GM04503 (cell line): ENCODE measurements at places on chromosomes 3 and 15.

DNA sequence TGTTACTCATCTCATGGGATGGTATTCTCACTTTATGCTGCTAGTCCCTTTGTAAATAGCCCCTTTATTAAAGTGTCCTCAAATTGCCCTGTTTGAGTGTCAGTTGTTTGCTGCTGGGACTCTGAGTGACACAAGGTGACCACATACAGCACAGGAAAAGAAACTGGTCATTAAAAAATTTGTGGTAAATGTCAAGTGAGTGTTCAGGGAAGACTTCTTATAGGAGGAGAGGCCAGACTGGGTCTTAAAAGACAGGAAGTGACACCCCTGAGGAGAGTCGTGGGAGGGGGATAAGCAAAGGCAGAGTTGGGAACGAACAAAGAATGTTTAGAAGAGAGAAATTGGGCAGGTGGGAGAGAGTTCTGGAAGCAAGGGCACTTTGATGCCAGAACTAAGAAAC lies 35.2 kb downstream of the CCR3 start:
- DNase-seq, result no peak

DNA sequence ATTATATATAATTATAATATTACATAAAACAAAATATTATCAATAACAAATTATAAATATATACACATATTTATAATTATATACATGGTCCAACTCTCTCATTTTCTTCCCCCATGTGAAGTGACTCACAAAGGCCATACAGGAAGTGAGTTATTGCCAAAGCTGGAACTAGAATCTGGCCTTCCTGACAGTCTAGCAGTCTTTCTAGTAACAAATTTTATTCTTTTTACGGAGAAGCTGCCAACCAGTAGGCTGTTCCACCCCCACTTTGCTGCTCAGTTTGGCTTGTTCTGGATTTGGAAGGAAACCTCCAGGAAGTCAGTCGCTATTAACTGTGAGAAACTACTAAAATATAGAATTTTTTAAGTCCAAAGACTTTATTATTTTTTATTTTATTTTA lies 79.6 kb downstream of the DHX36 start:
- DNase-seq, result no peak

DNA sequence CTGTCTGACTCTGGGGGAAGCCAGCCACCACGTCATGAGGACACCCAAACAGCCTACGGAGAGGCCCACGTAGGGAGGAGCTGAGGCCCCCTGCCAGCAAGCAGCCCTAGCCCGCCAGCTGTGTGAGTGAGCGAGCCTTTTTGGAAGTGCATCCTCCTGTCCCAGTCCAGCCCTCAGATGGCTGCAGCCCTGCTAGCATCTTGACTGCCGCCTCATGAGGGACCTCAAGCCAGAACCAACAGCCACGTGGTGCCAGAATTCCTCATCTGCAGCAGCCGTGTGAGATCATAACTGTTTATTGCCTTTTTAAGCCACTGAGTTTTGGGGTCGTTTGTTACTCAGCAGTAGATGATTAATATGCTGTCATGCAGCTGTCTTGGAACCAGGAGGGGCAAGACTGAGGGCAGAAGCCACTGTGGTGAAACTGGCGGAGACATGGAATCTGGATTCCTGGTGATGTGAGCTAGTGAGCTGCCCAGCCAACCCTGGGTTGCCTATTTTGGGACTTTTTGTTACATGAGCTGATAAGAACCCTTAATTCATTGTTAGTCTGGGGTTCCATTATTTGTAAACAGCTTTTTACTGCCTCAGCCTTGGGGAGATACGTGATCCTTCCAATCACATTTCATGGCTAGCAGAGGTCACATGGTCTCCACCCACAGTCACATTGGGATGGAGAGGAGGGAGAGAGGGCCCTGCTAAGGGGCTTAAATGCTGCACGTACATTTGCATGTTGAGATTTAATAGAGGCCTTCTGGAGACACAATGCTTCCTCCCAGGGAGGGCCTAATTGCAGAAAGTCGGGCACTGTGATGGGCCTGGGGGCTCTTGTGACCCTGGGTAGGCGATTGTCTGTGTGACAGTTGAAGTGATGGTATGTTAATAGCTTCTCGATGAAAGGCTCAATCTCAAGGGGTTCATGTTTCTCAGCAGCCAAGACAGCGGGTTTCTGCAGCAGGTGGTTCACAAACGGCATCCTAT lies 73.8 kb downstream of the RPLP1 start:
- no peak for DNase-seq

DNA sequence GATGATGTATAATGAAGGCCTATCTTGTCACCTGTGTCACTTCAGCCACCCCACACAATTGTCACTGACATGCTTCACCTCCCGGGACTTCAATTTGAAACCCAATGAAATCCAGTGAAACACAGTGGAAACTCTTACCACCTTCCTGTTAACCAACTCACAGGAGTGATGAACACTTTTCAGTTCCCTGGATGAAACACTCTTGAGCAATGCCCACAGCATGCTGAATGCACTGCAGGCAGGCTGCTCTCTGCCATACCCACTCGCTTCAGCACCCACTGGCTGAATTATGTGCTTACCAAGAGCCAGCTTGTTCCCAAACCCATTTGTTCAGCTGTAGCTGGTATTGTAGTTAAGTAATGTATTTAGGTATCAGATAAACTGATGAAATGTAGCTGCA lies 47.0 kb downstream of the MAP2K1 start:
- no peak for DNase-seq

GRCh38 chr3:125266971-125267370 lies 54.4 kb upstream of the SLC12A8 start:
- DNase-seq, result no peak

DNA sequence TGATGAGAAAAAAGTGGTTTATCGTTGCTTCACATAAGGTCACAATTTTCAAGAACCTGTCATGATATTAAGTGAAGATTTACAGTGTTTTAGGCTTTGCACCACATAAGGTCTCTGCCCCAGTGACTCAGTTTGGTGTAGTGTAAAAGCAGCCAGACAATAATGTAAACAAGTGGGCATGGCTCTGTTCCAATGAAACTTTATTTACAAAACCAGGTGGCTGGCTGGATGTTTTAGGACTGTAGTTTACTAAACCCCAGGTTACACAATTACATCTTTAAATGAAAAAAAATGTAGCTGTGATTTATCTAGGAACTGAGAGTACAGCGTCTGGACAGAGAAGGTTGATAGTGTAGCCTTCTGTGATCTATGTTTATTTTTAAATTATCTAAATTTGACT lies 9.7 kb upstream of the FBXL22 start:
- DNase-seq, result no peak

- DNase-seq, result no peak
Measured at GRCh38 chr3:52880047-52880446, 17.3 kb downstream of the STIMATE start.

- DNase-seq, result peak; percentile 87
Measured at GRCh38 chr3:63624941-63625560, 27.4 kb upstream of the SNTN start.

DNA sequence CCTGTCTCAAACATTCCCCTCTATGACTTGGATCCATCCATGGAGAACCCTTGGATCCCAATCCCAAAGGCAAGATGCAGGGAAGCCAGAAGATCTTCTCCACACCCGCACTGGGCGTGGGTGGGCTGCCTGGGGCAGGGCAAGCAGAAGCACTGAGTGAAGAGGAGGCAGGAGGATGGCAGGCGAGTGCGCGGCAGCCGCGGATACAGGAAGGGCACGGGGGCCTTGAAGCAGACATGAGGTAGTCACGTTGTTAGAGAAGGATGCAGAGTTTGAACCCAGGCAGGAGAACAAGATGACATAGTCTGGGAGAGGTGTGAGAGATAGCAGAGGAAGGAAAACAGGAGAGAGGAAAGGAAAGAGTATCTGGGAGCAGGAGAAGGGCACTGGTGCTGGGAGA lies 5.1 kb upstream of the IGDCC3 start:
- no peak for DNase-seq

GRCh38 chr15:91866971-91867372 lies 13.5 kb downstream of the SLCO3A1 start:
- no peak for DNase-seq

DNA sequence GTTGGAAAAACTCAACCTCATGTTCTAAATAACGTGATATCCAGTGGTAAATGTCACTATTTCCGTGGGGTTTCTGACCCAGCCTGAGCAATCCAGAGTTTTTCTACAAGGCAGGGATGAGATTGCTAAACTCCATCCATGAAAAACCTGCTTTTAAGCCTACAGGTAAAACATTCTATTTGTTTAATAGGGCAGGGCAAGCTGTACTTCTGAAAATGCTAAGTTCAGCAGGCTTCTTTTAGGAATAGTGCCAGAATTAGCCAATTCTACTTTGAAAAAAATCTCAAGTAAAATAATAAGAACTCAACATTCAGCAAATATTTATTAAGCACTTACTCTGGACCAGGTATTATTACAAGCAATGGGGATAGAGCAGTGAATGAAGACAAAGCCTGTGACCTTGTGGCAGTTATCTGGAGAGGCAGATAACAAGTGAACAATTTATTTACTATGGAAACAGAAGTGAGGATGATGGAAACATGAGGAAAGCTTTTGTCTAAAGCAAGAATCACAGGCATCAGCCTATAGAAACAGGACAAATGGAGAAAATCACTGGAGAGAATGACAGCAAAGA lies 13.3 kb downstream of the RPSA start:
- DNase-seq, result no peak

- DNase-seq, result no peak
Measured at GRCh38 chr3:192487033-192487432, 240.3 kb downstream of the FGF12 start.

DNA sequence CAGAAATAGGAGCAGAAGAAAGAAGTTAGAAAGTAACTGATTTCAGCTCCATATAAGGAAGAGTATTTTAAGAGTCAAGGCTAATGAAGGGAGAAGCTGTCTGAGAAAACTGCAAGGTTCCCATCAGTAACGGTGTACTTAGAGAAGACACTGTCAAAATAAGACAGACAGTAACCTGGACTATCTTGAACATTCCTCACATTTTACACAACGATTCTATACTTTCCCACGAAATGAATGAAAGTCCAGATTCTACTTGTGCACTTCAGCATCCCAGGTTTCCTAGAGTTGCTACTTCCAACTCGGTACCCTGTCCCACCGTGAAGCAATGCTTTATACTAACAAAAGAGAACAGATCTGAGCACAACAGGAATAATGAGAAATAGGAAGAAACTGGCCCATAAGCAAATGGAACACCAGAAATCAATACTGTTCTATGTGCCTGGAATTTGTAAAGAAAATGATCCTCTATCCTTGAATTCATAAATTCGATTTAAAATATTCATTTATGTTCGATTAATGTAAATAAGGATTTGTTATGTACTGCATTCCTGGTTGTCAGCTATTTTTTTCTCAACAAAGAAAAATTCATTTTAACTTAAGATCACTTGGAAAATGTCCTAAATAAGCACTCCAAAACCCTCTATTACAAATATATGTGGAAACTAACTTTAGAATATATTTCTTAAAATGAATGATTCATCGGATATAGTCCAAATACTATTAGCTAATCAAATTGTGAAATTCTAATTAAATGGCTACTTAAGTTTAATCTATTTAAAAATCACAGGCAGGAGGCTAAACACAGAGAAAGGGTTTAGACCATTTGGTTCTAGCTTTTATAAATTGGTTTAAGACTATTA lies 1.5 kb downstream of the C3orf70 start:
- no peak for DNase-seq

DNA sequence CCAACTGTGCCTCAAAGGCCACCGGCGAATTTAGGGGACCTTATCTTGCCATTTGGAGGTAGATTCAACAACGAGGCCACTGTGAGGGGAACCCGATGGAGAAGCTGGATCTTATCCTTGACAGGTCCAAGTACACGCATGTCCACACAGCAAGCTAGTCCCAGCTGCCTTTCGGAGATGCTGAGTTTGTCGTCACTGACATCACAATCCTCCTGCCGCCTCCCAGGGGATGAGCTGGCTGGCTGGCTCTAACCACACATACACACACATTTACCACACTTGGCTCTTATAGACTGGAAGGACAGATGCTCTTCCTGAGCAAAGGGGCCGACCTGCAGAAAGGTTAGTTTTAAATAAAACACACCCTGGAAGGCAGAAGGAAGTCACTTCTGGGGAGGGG lies 176.3 kb downstream of the STT3B start:
- no peak for DNase-seq

DNA sequence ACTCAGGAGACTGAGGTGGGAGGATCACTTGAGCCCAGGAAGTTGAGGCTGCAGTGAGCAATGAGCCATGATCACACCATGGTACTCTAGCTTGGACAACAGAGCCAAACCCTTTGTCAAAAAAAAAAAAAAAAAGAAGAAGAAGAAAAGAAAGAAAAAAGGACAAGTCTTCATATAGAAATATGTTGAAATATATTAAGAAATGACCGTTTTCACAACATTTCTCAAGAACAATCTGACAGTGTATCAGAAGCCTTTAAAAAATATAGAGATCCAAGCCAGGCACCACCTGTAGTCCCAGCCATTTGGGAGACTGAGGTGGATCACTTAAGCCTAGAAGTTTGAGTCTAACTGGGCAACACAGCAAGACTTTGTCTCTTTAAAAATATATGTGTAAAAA lies 29.5 kb upstream of the SEMA4B start:
- no peak for DNase-seq

DNA sequence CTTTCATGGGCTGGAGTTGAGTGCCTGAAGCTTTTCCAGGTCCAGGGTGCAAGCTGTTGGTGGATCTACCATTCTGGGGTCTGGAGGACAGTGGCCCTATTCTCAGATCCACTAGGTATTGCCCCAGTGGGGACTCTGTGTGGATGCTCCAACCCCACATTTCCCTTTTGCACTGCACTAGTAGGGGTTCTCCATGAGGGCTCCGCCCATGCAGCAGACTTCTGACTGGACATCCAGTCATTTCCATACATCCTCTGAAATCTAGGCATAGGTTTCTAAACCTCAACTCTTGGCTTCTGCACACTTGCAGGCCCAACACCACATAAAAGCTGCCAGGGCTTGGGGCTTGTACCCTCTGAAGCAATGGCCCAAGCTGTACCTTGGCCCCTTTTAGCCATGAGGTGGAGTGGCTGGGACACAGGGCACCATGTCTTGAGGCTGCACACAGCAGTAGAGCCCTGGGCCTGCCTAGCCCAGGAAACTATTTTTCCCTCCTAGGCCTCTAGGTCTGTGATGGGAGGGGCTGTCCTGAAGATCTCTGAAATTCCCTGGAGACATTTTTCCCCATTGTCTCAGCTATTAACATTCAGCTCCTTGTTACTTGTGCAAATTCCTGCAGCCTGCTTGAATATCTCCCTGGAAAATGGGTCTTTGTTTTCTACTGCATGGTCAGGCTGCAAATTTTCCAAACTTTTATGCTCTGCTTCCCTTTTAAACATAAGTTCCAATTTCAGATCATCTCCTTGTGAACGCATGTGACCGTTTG lies 6.0 kb upstream of the HACD2 start:
- DNase-seq, result no peak

GRCh38 chr3:22380253-22380652 lies 629.2 kb upstream of the ZNF385D start:
- DNase-seq, result no peak
